Stimulated activated CD8-positive, alpha-beta memory T cell treated with anti-CD3 and anti-CD28 coated beads, Interleukin-7, amount 100 ng/mL, for 48 hours (primary cell): ENCODE measurements at places on chromosomes 6 and 20.

- DNase-seq, result no peak
These were observed 20.9 kb downstream of the FAM8A1 start for GRCh38 chr6:17621003-17621402.

DNA sequence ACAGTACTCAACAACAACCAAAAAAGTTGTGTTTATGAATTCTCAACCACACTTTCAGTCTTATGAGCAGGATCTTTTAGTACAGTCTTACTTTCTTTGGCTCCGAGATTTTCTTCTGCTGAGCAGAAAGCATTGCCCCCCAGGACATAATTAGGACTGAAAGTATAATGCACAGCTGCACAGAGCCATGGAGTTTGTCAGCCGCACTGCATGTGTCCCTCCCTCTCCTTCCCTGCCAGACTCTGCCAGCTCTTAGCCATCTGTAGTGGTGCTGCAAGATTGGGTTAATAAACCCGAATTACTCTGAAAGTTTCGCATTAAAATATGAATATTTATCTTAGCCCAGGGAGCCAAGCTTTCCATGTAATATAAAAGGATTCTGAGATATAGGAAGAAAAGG, 179.6 kb upstream of the PTCHD4 start:
- no peak for DNase-seq

DNA sequence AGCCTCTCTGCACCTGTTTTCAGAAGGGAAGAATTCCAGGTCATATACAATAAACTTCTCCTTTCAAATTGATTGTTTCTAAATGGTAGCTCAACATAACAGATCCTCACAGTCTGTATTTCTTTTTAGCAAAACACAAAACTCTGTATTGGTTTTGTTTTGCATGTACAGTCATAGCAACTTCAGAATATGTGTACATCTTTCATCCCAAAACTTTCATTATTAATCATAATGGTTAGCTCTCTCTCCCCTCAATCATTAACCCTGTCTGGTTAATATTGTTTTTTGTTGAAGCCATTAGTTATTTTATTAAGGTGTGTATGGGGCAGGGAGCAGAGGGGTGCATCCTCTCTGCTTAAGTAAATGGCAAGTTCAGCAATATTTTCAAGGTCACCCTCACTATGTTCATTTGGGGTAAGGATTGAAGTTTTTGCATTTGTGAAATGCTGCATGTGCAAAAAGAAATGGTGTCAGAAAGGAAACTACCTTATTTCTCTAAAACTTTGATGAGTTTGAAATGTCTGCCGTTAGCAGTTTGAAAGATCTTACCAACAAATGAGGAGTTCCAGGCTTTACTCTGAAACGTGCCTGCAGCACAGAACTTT, 136.8 kb upstream of the BTBD3 start:
- DNase-seq, result no peak

DNA sequence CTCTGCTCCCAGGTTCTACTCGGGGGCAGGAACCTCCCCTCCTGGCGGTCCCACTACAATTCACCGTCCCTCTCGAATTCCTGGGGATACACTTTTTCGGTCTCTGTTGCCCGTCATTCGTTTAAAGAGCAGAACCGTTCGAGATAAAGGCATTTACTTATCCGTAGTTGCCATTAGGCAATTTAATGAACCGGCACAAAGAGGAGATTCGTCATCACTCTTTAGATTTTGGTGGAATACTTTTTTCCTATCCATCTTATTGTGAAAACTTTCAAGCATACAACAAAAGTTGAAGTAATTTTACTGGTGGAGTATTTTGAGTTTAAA, 1.2 kb upstream of the CD24 start:
- no peak for DNase-seq

- no peak for DNase-seq
These were observed 21.0 kb downstream of the RMND1 start for GRCh38 chr6:151430886-151431285.

GRCh38 chr6:147724454-147724853, 216.0 kb downstream of the SAMD5 start:
- no peak for DNase-seq

GRCh38 chr20:51926670-51927305, 124.5 kb upstream of the SALL4 start:
- DNase-seq, result no peak

DNA sequence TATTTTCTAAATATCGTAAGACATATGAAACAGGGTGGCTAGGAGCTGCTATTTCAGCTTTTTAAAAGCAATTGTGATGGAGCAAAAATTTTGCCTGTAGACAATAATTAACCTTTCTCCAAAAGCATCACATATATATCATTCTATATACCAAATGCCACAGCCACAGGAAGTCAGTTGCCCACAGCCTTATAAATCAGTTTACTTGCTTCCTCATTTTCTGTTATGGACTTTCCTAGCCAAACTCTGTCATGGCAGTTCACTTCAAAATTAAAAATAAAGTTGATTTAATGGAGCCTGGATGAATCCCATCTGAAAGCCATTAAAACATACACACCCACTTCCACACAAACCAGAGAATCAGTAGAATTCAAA, 93.4 kb upstream of the NHSL1 start:
- no peak for DNase-seq

GRCh38 chr6:52201046-52201445, 14.9 kb downstream of the IL17A start:
- DNase-seq, result no peak

DNA sequence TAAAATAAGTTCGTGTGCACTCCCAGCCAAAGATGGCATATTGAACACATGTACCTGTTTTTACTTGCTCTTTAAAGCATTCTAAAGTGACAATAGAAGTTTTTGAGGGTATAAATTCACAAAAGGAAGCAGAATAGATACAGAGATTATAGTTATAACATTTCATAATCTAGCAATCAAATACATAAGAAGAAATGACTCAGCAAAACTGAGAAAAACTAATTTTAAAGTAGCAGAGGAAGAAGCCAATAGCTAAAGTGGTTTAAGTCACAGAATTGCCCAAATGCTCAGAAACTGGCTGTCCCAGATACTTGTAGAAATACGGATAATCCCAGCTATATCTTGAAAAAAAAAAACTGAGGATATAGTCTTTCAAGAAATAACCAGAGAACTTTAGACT, 49.2 kb upstream of the TBC1D32 start:
- no peak for DNase-seq

- DNase-seq, result no peak
These were observed 53.3 kb downstream of the UTRN start for GRCh38 chr6:144338474-144338873.

DNA sequence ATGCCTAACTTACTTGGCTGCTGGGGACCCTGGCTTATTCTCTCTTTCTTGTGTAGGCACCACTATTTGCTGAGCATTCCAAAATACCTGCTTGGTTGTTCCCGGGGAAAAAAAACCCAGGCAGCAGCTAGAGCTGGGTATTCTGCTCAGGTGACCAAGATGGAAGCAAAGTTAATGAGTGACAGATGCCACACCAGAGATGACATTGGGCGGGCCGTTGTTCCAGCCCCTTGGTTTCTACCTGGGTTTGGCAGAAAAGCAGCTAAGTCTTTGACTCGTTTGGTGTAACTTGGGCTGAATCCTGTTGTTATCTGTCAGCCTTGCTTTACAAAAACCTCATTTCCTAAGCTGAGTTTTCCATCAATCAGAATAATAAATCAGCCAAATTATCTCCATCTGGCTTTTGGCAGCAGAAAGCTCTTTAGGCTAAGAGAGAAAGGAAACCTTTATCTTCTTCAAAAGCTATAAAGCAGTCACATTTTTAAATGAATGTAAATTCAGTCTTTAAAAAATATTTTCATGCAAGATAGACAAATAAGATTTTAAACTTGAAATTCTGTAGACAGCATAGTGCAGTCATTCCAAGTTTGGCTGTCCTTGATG, 202.0 kb upstream of the GMDS start:
- no peak for DNase-seq
